CD4-positive, CD25-positive, alpha-beta regulatory T cell (primary cell): ENCODE measurements at places on chromosomes 5 and 9.

DNA sequence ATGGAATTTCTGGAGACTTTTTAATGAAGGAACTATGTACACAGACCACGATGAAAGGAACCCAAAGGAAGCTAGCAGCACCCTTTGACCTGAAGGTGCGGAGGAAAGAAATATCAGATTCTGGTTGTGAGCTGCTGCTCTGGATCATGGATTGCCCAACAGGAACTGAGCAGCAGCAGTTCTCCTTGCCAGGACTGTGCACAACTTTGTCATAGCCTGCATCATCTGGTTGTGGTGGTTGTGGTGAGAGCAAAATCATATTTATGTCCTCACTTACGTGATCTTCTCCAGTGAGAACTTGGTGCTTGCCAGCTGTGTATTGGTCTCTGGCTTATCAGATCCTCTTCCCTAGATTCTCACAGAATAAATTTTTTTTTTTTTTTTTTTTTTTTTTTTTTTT is 70.7 kb upstream of the LPAR1 start:
- no peak for DNase-seq

GRCh38 chr9:69195668-69196067 is 21.6 kb downstream of the TJP2 start:
- no peak for DNase-seq

DNA sequence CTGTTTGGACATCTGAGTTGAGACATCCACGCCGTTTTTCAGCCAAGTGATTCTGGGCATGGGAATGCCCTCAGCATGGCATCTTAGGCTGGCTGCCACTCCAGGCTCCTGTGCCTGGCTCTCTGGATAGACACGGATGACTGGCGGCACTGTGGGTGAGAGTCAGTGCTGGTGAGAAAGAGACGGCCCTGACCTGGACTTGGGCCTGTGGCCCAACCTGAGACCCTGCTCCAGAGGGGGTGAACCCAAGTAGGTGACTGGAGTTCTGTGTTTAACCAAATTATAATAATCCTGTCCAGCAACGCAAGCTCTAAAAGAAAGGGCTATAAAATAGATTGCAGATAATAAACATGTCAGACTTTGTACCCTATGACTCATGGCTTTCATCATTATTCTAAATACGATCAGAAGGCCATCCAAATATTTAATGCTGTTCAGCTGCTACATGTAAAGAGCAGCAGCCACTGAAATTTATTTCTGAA is 173.9 kb downstream of the HSPA4 start:
- DNase-seq = no peak

DNA sequence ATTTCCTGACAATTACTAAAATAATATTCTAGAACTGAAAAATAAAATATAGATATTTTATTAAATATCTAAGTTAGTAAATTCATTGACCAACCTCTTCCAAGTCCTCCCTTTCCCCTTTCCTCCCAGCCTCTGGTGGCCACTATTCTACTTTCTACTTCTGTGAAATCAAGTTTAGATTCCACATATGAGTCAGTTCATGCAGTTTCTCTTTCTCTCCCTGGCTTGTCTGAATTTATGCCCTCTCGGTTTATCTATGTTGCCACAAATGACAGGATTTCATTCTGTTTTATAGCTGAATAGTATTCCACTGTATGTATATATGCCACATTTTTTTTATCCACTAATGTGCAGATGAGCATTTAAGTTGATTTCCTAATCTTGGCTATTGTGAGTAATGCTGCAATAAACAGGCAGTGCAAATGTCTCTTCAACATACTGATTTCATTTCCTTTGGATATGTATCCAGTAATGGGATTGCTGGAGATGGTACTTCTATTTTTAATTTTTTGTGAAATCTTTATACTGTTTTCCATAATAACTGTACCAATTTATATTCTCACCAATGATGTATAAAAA is 52.3 kb downstream of the WDR36 start:
- no peak for DNase-seq

GRCh38 chr9:87685441-87685840 is 40.5 kb upstream of the CTSL start:
- DNase-seq = no peak

GRCh38 chr9:92188969-92189781 is 74.0 kb upstream of the SPTLC1 start:
- no peak for DNase-seq

GRCh38 chr9:122779181-122779580 is 9.6 kb upstream of the OR5C1 start:
- no peak for DNase-seq

- DNase-seq = no peak
Measured at GRCh38 chr5:90601468-90601867, 42.9 kb downstream of the ADGRV1 start.

GRCh38 chr9:38414040-38414723 is 10.1 kb downstream of the IGFBPL1 start:
- DNase-seq = no peak

DNA sequence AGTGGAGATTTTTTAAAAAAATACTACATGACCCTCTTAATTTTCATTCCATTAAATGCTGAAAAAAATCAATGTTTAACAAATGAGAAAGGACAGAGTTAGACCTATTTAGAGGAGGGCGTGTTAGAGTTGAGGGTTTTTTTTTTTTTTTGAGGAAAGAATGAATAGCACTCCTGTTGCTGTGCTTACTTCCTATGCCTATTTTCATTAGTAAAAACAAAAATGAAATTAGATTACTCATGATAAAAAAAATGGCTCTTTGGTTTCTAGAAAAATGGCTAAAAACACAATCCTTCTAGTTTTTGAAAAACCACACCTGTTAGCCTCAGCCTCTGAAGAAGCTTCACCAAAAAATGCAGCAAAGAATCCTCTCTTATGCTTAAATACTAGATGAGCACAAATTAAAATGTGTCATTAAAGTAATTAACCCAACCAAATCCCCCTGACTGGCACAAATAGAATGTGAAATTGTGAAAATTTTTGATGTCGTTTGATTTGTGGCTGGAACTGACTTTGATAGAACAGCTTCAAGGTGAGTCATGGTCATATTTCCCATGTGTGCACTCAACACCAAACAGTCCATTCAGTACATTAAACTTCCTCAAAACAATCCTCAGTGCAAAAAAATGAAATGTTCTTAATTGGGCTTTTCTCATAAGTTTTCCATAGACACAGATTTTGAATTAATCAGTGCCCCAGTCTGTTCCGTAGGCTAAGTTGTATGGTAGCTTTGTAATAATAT is 98.0 kb downstream of the MACIR start:
- DNase-seq = no peak

DNA sequence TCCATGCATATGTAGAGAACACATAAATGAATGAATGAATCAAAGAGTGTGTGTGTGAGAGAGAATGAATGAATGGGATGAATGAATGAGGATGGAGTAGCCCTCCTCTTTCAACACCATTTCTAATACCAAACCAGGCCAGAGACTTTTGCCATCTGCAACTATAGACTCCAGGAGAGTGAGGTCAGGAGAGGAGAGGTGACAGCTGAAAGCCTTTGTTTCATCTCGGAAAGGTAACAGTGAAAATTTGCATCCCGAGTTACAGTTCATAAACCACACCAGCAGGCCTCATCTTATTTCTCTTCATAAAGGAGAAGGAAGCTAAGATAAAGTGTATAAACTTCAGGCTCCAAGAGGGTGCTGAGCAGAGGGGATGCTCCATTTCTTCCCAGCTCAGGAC is 255.3 kb upstream of the KLF4 start:
- no peak for DNase-seq

- DNase-seq = no peak
Measured at GRCh38 chr9:26809795-26810194, 82.8 kb downstream of the CAAP1 start.

- DNase-seq = no peak
Measured at GRCh38 chr5:32182463-32183063, 8.4 kb upstream of the GOLPH3 start.

GRCh38 chr9:5321058-5321457 is 16.5 kb upstream of the RLN2 start:
- DNase-seq = no peak

GRCh38 chr9:89185980-89186379 is 7.4 kb upstream of the SHC3 start:
- DNase-seq = no peak

- no peak for DNase-seq
Measured at GRCh38 chr5:85760519-85760918, 857.2 kb upstream of the COX7C start.

GRCh38 chr5:135881244-135881643 is 14.4 kb downstream of the IL9 start:
- no peak for DNase-seq

- DNase-seq = no peak
Measured at GRCh38 chr5:39461007-39461682, 36.4 kb upstream of the DAB2 start.
